ELR (cell line): ENCODE measurements at places on chromosomes 4 and X.

- no peak for DNase-seq
These were observed 107.6 kb downstream of the QRFPR start for GRCh38 chr4:121273191-121273590.

DNA sequence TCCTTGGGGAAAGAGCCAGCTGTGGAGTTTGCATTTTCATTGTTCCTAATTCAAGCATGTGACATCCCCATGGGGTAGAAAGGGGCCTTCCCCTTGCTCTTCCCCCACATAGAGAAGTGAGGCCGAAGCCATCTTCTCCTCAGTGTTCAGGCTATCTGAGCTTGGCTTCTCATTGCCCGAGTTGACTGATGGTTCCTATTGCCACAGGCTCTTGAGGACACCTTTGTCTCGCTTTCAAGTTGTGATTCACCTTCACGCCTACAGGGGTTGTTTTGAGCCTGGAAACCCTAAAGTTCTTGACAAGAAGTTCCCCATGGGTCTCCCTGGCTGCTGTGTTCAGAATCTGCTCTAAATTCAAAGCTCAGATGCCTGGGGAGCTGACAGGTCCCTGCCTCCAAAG, 25.0 kb downstream of the CCNQ start:
- DNase-seq: no peak

DNA sequence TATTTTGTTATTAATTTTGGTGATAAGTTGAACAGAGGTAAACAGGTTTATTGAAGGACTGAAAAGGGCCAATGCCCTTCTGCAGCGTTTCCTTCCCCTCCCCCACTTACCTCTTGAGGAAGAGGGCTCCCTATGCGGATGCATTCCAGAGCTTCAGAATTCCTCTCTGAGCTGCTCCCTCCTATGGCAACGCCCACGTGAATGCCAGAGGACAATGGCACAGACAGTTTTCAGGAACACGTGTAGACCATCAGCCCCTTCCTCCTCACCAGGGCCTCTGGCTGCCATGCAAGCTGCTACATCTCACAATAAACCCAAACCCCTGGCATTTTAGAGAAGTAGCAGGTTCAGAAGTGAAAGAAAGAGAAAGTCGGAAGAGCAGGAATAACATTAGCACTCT, 127.9 kb downstream of the CHRDL1 start:
- DNase-seq: peak; percentile 11

DNA sequence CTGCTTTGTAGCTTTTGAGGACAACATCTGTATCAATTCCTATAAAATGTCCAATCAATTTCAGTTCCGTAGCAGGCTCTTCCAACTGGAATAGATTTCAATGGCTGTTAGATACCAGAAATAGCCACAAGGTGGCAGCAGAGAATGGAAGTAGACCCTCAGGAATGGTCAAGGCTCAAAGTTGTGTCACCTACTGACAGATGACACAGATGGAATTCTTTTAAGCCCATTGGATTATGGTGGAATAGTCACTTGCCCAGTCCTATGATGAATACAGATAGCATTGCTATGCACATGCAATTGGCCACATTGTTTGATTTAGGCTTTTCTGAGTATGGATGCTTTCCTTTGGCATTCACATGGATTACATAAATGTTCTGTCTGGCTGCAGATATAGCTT, 130.4 kb upstream of the RADX start:
- peak; percentile 59 for DNase-seq

DNA sequence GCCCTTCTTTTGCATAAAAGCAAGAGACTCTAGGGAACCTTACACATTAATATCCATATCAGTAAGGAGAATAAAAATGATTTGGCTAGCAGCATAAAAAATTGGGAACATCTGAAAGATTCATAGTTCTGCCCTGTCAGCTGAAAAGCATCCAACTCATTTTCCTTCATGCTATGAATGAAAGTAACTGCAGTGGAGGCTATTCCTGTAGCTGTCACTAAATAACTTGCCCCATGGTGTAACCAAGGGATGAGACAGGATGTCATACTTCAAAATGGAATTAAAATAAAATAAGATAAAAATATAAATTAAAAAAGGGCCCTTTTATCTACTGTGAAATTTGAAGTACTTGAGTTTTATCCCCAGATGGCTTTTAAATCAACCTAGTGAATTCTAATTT, 878.8 kb downstream of the C4orf33 start:
- no peak for DNase-seq

DNA sequence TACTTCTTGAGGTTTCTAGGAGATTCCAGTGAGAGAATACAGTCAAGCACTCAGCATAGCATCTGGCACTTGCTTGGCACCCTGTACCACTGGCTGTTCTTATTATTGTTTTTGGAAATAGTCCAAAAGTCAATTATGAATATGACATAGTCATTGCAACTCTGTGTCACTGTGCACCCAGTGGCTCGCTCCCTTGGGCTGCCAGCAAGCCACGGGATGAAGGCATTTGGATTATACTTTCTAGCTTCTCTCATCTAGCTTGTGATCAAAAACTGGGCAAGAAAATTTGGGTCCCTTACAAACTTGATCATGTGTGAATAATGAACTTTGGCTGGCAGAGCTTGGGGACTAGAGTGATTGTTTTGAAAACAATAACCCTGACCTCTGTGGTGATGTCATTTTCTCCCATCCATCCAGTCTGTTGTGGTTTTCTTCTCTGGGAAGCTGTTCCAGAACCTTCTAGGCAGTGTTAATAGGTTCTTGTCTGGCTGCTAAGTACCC, 32.7 kb upstream of the LIMCH1 start:
- peak; percentile 43 for DNase-seq

DNA sequence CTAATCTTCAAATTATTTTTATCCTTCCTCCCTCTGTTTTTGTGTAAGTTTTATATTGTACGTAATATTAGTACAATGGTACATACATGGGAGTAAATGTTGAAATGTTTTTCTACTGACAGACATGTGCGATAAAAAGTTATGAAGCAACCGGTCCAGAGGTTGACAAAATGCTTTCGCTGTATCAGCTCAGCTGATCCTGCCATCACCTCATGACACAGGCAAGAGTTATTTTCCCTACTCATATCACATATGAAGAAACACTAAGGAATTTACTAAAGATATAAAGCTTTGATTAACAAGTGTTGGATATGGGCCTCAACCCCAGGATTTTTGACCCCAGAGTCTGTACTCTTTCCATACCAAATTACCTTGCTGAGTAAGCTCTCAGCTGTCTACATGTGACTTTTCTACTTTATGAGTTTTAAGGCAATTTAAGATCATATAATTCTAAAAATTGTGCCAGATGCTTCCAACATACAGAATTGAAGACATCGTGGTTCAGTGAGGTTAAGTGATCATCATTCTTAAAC, 50.0 kb downstream of the CLCN5 start:
- DNase-seq: no peak

DNA sequence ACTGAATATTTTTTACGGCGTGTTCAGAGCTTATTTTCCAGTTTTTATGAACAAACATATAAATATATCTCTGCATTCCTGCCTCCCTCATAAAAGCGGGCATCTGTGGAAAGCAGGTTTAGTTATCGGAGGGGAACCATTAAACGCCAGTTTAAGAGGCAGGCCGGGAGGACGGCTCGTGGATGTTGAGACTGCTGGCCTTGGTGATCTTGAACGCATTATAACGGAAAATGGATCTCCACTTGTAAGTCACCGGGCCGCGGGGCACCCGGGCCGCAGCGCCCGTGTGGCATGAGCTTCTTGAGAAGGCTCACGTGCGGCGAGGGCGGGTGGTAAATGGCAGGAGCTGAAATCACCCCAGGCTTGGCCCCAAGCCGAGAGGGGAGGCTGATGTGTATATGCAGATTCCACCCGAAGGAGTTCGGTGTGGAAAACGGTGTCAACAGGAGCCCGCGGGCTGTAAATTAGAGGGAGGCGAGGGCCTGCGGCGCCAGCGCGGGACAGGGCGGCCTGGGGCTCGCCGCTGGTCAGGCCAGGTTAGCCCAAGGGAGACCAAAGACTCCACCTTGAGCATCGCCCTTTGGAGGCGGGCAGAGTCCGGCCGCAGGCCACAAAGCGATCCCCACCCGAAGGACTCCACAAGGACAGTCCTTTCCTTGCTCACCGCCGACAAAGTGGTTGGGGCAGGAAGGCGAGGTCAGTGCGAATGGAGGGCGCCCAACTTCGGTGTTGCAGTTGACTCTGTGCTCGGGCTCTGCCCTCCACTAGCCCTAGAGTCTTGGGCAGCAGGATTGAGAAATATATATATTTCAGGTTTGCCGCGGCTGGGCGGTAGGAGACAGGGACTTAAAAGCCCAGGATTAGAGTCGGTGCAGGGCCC, 1.3 kb upstream of the HAND2 start:
- DNase-seq: no peak

DNA sequence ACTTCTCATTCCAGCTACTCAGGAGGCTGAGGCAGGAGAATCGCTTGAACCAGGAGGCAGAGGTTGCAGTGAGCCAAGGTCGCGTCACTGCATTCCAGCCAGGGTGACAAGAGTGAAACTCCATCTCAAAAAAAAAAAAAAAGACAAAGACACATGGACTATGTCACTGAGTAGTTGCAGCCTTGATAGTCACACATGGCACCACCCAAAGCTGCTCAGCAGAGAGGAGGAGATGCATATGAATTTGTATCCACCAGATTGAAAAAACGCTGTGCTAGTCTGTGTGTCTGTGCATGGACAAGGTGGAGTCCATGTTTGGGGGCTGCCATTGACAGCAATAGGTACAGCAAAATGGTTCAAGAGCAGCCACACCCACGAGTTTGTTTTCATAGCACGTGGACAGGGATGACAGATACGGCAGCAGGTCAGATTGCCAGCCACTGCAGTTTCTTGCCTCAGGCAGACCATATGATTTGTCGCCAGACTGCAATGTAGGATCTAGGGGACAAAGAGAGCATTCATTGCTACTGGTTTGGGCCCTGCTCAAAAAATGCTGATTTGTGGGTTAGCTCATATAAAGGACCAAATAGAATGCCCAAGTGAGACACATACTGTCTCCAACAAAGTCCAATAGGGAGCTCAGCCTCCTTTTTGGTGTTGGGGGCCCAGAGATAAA, 89.9 kb downstream of the CEP135 start:
- DNase-seq: peak; percentile 24

DNA sequence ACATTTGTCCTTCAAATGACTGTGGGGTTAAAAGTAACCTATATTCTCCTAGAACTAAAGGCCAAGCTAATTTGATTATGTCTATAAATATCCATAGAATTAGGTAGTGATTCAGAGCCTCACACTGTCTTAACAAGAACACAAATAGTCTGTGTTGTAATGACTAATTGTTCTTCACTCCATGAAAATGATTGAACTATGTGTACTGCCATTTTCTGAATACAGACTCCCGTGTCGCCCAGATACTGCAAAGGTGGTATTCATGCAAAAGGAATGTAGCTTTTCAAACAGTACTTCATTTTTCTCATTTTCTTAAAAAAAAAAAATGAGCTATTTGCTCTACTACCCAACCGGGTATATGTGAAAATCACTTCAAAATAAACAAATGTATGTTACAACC, 11.3 kb upstream of the PHKA2 start:
- peak; percentile 83 for DNase-seq

DNA sequence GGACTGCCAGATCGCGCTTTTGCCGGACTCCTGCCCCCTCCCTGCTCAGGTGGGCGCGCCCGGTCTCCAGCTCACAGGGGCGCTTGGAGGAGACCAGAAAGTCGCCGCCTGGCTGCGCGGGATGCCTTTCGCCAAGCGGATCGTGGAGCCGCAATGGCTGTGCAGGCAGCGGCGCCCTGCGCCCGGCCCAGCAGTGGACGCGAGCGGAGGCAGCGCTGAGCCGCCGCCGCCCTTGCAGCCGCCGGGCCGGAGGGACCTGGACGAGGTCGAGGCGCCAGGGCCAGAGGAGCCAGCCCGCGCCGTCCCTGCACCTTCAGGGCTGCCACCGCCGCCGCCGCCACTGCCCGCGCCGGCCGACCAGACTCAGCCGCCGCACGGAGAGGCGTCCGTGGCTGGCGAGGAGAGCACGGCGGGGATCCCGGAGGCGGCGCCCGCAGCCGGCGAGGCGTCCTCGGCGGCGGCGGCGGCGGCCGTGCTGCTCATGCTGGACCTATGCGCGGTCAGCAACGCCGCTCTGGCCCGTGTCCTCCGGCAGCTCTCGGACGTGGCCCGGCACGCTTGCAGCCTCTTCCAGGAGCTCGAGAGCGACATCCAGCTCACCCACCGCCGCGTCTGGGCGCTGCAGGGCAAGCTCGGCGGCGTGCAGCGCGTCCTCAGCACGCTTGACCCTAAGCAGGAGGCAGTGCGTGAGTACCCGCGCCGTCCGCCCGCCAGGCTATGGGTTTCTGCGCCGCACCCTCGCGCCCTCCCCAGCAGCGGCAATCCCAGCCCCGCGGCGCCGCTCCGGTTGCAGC, 834 bp downstream of the NHS start:
- peak; percentile 56 for DNase-seq

DNA sequence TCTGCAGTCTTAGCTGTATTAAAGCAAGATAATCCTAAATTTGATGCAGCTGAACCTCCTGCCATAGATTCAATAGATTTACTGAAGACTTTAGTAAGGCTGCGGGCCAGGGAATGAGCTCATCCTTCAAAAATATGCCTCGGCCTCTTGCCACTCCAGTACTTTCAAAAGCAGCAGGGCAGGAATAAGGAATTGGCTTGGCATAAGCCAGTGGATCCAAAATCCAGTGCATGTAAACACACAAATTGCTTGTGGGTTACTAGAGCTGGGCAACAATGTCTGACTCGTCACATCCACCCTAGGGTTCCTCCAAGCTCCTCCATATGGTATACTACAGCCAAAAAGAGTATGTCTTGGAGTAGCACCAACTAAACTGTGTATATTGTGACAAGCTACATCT, 165.0 kb downstream of the AMELX start:
- no peak for DNase-seq

DNA sequence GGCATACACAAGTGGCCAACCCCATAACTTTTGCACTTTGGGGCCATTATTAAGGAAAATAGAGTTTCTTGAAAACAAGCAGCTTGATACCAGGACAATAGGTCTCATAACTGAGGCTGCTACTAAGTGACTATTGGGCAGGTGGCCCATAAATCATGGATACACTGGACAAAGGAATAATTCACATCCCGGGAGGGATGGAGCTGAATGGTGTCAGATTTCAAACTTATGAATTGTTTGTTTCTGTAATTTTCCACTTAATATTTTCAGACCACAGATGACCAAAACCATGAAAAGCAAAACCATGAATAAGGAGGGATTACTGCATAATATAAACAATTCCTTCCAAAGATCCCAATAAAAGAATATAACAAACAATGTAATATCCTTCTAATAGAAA, 114.4 kb downstream of the WDFY3 start:
- DNase-seq: peak; percentile 32

DNA sequence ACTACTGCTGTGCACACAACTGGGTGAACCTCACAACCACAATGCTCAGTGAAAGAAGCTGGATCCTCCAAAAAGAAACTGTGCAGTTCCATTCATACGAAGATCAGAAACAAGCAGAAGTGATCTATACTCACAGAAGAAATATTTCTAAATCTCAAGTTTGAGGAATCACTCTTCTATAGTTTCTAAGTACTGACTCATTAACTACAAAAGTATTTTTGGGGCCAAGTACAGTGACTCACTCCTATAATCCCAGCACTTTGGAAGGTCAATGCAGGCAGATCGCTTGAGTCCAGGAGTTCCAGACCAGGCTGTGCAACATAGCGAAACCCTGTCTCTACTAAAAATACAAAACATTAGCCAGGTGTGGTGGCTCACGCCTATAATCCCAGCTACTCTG, 51.3 kb upstream of the RELL1 start:
- DNase-seq: peak; percentile 79
